ENCODE measurements at places on chromosomes 5 and 9.

DNA sequence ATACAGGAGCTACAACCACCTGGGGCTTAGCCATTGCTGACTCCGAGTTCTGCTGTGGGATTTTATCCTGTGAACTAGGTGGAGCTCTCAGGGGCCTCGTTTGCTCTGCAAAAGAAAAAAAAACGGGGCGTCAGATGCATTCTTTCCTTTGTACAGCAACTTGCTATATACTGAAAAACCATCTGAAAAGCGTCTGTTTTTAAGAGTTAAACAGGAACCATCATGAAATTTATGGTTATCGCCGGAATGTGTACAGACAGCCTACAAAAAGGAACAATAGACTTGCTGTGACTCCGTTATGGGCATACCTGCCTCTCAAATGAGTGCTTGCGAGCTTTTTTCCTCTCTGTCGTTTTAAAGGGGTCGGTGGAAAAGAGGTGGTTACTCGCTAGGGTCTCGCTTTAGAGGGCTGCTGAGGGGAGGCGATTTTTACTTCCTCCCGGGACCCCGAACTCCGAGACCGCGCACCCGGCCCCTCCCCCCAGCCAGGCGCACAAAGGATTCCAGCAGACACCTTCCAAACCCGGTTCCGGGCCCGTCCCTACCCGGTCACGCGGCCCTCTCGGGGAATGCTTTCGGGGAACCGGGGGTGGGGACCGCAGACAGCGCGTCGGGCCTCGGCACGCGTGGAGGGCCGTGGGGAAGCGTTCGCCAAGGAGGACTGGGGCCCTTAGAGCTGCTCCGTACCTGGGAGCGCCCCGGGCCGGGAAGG, 826 bp downstream of the PAIP1 start:
- peak; percentile 36 for DNase-seq

DNA sequence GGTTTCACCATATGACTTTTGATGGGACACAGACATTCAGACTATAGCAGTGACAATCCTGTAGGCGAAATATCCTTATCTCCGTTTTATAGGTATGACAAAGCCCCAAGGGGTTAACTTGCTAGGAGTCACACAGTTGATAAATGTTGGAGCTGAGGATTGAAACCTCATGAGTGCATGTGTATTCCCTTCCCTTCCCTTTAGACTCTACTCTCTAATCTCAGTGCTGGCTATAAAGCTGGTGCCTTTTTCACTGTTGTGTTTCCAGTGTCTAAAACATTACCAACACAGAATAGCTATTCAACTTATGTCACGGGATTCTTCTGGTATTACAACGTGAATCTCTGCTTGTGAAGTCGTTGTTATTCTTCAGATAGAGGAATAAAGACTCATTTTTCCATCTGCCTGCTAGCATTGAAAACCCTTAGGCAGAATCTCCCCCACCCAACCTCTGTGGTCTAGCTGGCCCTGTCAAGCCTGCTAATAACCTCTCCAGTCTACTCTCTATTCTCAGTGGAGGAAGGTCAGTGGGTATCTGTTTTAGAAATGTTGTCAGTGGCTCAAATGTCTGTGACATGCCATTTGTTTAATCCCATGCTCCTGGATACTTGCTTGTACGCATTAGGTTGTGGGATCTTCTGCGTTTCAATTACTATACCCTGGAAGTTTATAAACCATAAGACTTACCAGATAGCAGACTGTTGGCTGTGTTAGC, 121.2 kb downstream of the TLE4 start:
- DNase-seq: no peak

- DNase-seq: no peak
These were observed 27.1 kb upstream of the ACTBL2 start for GRCh38 chr5:57509501-57510260.

- DNase-seq: no peak
These were observed 107.1 kb downstream of the OXCT1 start for GRCh38 chr5:41763081-41763480.

GRCh38 chr9:89052470-89053097, 61.3 kb downstream of the S1PR3 start:
- DNase-seq: no peak

GRCh38 chr9:84939774-84940173, 270.2 kb downstream of the NTRK2 start:
- no peak for DNase-seq

- DNase-seq: no peak
These were observed 827.4 kb upstream of the GRAMD2B start for GRCh38 chr5:125595845-125596244.

- no peak for DNase-seq
These were observed 54.9 kb downstream of the ADGRV1 start for GRCh38 chr5:90613459-90613858.

GRCh38 chr5:63953217-63953616, 9.0 kb downstream of the HTR1A start:
- no peak for DNase-seq

DNA sequence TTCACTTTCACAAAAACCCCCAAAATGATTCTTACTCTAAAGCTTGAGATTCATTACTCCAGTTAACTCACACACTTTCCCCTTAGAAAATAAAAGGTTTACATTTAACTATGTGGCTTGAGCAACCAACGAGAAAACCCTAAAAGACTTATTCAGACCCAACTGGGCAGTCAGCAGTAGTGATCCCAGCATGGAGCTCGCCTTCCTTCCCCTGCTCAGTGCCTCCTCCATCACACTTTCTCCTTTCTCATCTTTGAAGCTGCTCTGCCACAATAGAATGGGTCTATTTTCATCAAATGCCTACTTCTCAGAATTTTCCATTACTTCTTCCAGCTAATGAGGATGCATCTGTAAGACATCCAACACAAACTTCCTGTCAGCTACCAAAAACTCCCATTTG, 29.1 kb downstream of the RORB start:
- DNase-seq: no peak

DNA sequence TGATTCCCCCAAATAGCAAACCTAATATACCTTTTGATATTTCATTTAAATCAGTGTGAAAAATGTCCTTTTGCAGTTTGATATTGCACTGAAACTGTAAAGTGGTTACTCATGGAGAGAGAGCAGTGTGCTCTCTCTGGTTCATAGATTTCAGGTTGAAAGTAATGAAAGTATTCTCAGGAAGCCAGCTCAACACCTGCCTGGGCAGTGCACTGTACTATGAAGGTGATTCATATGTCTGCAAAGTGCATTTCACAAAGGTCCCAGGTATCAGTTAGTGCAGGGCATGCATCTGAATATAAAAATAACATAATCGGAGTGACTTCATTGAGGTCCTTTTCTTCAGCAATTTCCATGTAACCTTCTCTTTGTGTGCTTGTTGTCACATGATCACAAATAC, 274.3 kb downstream of the CDH18 start:
- DNase-seq: no peak

GRCh38 chr9:2693056-2693455, 24.3 kb upstream of the KCNV2 start:
- DNase-seq: no peak

- no peak for DNase-seq
These were observed 402.0 kb downstream of the ELAVL2 start for GRCh38 chr9:23423999-23424398.

- DNase-seq: no peak
These were observed 110.1 kb upstream of the IRX2 start for GRCh38 chr5:2861605-2862004.

GRCh38 chr9:136170006-136170901, 34.7 kb downstream of the LHX3 start:
- peak; percentile 42 for DNase-seq

GRCh38 chr5:638501-639252, 26.5 kb downstream of the CEP72 start:
- DNase-seq: no peak

GRCh38 chr9:93161786-93162562, 22.0 kb upstream of the WNK2 start:
- no peak for DNase-seq

DNA sequence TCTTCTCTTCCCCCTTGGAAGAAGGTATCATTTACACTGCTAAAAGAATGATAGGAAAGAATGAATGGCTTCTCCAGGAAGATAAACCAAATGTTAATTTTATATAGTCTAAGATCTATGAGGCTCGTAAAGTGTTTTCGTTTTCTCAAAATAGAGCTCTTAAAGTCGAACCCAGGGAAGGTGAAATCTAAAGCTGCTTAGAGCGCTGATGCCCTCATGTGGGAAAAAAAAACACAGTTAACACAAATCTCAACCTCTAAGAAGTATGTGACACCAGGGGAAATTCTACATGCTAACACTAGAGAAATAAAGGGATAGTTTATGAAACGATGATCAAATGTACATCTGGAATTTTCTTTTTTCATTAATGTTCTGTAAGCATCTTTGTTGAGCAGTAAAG, 257.9 kb downstream of the RASEF start:
- DNase-seq: no peak

GRCh38 chr9:78713614-78714405, 416.9 kb downstream of the PSAT1 start:
- DNase-seq: no peak

GRCh38 chr5:168848569-168848968, 269.4 kb upstream of the PANK3 start:
- no peak for DNase-seq

DNA sequence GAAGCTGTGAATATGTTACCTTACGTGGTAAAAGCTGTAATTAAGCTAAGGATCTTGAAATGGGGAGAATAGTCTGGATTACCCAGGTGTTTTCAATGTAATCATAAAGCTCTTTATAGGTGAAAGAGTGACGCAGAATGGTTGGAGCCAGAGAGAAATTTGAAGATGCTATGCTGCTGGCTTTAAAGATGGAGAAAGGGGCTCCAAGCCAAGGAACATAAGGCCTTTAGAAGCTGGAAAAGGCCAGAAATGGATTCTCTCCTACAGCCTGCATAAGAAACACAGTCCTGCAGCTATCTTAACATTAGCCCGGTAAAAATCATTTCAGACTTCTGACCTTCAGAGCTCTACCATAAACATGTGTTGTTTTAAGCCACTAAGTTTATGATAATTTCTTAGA, 243.3 kb upstream of the VLDLR start:
- no peak for DNase-seq

- no peak for DNase-seq
These were observed 32.0 kb upstream of the DHFR start for GRCh38 chr5:80686757-80687156.

- DNase-seq: no peak
These were observed 211.2 kb downstream of the GOLPH3 start for GRCh38 chr5:31962871-31963307.

GRCh38 chr9:116325924-116326323, 172.3 kb downstream of the PAPPA start:
- DNase-seq: no peak

DNA sequence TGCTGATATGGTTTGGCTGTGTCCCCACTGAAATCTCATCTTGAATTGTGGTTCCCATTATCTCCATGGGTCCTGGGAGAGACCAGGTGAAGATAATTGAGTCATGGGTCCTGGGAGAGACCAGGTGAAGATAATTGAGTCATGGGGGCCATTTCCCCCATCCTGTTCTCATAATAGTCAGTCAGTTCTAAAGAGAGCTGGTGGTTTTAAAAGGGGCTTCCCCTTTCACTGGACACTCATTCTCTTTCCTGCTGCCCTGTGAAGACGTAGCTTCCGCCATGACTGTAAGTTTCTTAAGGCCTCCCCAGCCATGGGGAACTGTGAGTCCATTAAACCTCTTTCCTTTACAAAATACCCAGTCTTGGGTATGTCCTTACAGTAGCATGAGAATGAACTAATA, 99.6 kb downstream of the TRIM32 start:
- no peak for DNase-seq

- DNase-seq: no peak
These were observed 433.8 kb upstream of the CDH9 start for GRCh38 chr5:27472000-27472763.

DNA sequence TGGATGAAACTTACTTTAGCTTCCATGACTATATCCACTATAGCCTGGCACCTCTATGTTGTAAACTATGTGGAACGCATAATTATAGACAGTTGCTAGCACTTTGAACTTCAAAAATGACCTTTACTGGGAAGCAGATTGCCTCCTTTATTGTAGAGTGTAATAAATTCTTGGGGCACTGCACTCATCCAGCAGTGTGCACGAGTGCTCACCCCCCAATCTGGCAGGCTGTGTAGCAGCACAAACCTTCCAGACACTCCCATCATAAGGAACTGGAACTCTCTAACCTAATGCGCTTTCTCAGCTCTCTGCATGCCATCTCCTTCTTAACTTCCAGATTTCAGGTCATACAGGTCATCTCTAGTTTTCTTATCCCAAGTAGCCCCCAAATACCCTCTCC, 1.5 kb upstream of the PDE6A start:
- no peak for DNase-seq

- no peak for DNase-seq
These were observed 392.2 kb downstream of the PDE4D start for GRCh38 chr5:59501316-59501715.

DNA sequence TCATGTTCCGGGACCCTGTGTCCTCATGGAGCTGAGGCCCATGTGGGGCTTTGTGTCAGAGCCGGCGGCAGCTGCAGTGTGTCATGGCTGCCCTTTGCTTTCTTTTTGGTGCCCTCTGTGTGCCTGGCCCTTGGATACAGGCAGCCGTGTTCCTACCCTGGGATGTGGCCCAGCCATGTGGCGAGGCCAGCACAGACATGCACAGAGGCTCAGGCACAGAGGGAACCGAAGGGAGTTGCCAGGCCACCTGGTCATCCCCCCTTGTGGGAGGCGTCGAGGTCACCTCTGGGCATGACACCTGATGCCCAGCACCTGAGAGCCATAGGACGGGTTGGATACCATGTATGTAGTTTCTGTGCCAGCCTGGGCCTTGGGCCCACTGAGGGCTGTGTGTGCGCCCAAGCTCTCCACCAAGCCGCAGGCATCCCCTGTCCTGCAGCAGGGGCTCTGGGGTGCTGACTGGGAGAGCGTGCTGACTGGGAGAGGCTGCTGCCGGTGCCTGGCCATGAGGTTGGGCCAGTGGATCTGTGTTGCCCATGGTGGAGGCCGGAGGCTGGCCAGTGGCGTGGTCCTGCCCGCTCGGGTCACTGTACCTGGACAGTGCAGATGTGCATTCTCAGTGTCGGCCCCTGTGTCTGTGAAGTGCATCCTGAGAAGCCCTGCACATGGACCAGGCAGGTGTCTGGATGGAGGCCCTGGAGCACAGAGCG, 4.8 kb downstream of the NKD2 start:
- DNase-seq: no peak

GRCh38 chr9:131701789-131702337, 38.0 kb downstream of the RAPGEF1 start:
- no peak for DNase-seq

DNA sequence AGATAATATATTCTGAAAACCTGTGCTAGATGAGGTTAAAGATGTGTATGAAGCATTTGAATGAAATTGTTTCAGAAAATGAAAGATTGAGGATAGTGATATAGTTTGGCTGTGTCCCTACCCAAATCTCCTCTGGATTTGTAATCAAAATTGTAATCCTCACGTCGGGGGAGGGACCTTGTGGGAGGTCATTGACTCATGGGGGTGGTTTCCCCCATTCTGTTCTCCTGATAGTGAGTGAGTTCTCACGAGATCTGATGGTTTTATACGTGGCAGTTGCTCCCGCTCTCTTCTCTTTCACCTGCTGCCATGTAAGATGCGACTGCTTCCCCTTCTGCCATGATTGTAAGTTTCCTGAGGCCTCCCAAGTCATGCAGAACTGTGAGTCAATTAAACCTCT, 2.0 kb upstream of the TEX48 start:
- DNase-seq: no peak

GRCh38 chr9:89436326-89436725, 61.6 kb downstream of the SEMA4D start:
- no peak for DNase-seq

Data from stimulated activated CD4-positive, alpha-beta T cell treated with anti-CD3 and anti-CD28 coated beads, Interleukin-1b, Interleukin-23, amount 100 ng/mL, for 4 hours (primary cell).